NCI-H526 (cell line): ENCODE measurements at places on chromosomes 6 and 20.

- no peak for DNase-seq
Measured at GRCh38 chr6:149090937-149091336, 226.6 kb upstream of the TAB2 start.

- DNase-seq: no peak
Measured at GRCh38 chr20:63118303-63119120, 97.4 kb downstream of the YTHDF1 start.

DNA sequence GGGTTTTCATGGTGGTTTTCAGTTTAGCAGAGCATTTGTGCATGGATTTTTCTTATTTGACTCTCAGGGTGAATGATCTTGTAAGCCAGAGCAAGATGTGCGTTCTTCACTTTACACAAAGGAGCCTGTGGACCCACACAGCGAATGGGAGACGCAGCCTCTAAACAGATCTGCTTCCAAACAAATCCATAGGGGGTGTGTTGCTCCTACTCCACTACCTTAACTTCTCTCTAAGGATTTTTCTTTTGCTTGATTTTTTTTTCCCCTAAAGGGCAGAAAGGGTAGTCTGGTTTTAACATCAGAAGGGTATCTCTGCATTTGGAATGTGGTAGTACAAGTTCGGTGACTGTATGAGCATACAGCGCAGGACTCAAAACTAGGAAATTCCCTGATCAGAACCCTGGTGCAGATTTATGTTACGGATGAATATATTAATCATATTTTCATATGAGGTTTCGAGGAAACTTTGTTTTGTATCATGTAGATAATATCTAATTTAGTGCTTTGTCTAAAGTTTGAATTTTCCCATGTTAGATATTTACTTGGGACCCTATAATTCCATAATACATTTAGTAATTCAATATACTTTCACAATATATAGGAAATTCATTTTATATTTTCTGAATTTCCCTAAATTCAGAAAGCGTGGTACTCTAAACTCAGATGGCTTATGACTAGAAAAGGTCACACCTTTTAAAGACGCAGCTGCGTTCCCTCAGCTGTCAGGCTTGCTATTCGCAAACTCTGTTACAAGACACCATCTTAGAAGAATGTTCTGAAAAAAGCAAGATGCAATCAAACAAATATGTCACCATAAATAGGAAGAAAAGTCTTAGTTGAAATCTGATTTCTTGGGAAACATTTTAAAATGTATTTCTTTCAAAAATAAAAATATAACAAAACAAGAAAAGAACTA, 196.9 kb downstream of the TMEM242 start:
- no peak for DNase-seq

DNA sequence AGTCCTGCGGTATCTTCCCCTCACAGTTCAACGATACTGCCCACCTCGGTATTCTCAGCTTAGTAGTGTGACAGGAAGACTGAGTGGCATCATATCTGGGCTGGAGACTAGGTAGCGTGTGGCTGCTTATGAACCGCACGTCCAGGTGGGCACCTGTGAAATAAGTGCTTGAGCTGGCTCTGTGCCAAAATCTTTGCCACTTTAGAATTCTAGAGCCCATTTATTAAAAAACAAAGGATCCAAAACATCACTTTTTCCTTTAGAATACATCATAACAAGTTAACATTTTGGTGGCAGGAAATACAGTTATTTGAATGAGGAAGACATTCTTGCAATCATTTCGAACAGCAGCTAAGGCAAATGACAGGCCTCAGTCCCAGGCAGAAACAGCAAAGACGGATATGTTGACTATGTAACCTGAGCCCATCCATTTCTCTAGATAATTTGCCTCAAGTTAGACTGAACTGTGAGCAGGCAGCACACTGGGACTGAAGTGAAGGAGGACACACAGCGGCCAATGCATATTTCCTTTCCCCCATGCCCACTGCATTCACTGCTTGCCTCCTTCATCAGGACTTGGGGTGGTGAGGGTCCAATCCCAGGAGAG, 136.6 kb downstream of the GMDS start:
- peak; percentile 92 for DNase-seq

- no peak for DNase-seq
Measured at GRCh38 chr20:44696315-44696714, 18.9 kb upstream of the CCN5 start.

DNA sequence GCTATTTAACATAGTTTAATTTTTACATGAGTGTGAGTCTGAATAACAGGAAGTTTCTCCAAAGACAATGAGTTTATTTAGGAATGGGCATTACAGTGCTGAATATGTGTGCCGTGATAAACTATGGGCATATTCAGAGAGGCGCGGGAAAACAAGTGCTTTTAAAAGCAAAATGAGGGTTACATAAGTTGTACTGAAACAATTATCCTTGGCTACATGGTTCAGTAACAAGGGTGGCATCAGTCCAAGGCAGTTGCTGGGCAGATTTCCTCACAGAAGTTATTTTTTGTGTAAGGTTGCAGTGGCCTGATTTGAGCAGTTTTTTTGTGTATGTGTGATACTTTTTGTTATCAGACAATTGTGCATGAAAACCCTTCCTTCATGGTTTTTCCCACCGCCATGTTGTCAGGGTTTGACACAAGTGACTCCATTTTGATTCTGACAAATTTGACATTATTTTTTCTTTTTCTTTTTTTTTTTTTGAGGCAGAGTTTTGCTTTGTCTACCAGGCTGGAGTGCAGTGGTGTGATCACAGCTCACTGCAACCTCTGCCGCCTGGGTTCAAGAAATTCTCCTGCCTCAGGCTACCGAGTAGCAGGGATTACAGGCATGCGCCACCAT, 22.3 kb upstream of the PXDC1 start:
- DNase-seq: no peak

GRCh38 chr6:82750556-82750955, 315.1 kb downstream of the UBE3D start:
- DNase-seq: no peak
